ENCODE measurements at places on chromosomes 2 and 18.

- no peak for DNase-seq
Measured at GRCh38 chr18:48201337-48202005, 207.7 kb downstream of the ZBTB7C start.

DNA sequence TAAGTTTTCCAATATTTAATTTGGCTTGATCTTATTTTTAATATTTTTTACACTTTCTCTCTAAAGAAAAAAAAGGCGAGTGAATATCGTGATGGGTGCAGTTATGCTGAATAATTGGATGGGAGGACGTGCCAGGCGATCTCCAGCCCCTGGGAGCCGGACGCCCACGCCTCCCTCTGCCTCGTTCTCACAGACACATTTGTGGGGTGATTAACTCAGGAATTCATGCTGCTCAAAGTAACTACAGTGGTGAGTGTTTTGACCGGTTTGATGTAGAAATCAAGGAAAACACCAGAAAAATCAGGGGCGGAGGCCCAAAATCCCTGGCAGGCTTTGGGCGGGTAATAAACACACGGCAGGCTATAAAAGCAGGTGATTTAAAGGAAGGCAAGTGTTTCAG lies 736.8 kb upstream of the SALL3 start:
- DNase-seq: no peak

DNA sequence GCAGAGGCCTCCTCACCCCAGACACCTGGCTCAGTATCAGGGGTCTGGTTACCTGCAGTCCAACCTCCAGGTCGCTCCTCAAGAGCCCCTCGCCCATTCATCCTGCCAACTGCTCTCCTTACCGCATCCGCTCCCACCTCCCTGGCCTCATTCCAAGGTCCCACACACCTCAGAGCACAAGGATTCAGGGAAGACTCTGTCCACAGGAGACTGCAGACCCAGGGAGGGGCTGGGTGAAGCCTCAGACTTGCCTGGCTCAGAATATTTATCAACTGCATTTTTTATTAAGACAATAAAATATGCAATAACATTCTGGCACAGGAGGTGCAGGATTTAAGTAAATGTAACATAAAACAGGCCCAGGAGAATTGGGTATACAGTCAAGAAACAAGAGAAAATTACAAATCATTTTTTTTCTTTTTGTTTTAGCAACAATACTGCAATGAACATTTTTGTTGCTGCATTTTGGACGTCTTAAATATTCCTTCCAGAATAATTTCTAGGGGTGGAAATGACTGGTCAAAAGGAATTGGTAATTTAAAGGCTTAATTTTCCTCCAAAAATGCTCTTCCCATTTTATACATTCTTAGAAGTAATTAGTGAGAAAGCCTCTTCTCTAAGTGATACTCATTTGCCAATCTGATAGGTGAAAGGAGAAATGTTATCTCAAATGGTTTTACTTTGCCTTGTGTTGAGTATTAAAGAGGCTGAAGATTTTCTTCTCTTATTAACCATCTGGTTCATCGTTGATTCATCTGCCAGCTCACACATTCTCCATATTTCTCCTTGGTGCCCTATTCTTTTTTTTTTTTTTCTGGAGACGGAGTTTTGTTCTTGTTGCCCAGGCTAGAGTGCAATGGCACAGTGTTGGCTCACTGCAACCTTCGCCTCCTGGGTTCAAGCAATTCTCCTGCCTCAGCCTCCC lies 42.5 kb downstream of the TEX44 start:
- DNase-seq: no peak

DNA sequence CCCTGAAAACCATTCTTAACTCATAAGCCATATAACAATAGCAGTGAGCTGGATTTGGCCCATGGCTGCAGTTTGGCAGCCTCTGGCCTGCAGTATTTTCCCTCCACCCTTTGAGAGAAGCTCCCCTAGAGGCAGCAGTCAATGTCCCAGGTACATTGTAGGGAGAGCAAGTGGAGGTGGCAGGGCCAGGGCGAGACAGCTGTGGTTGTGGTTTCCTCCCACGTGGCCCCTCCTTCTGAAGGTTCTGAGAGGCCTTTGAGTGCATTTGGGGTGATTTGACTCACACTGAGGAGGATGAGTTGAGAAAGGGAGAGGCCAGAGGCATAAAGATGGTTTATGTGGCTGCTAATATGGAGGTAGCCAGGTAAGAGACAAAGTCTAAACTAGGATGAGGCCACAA lies 45.5 kb upstream of the LDAH start:
- DNase-seq: peak; percentile 57

GRCh38 chr2:110905217-110905616 lies 172.8 kb downstream of the ACOXL start:
- no peak for DNase-seq

DNA sequence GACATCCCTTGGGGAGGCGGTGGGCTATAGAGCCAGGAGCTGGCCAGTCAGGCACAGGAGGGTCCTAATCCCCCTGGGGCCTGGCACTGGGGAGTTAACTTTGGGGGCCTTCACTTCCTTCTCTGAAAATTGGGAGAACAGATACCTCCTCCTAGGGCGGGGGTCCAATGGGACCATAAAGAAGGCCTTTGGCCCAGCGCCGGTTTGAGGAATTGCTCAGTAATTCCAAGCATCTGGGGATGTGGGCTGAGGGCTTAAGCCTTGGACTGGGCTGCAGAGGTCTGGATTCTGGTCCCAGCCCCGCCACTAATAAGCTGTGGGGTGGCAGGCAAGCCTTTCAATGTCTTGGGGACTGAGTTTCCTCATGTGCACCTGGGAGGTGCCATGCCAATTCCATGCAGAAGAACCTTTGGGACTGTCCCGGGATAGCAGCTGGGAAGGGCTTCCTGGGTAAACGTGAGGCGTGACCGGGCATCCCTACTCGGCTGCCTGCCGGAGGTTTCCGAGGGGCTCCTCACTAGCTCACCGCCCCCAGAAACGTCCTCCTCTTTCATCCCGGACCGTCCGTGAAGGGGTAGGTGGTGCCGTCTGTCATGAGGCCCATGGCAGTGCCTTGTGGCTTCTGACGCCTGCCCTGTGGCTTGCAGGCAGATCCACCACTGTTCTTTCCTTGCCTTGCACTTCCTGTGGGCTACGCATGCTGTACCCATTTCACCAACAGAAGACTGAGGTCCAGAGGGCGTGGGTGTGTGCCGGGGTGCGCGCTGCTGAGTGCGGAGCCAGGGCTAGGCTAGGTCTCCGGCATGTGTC lies 67.4 kb upstream of the HPCAL1 start:
- DNase-seq: no peak

DNA sequence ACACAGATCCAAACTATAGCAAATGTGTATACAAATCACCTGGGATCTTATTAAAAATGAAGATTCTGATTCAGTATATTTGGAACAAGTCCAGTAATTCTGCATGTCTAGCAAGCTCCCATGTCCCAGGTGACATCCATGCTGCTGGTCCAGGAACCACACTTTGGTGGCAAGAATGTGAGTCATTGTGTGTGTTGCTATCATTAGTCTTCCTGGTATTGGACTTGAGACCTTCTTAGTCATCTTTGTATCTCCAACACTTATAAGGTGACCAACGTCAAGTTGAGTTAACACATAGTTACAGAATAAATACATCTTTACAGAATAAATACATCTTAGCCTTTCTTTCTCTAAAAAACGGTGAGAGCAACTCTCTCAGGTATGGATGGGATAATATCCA lies 107.9 kb upstream of the NDUFV2 start:
- no peak for DNase-seq

DNA sequence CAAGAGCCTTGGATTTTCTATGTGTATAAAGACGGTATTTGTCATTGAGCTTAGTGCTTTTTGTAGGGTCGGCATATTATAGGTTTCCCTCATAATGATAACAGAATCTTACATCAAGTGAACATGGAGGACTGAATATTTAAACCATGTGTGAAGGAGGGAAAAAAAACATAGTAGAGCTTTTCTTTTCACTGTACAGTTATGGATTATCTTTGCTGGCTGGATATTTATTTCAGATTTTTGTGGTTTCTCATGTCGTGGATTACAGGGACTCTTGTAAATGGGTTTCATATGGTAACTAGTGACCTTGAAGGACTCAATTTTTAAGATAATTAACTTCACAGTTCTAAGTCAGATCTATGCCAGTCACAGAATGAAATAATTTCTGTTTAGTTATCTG lies 330.2 kb upstream of the NRP2 start:
- no peak for DNase-seq

DNA sequence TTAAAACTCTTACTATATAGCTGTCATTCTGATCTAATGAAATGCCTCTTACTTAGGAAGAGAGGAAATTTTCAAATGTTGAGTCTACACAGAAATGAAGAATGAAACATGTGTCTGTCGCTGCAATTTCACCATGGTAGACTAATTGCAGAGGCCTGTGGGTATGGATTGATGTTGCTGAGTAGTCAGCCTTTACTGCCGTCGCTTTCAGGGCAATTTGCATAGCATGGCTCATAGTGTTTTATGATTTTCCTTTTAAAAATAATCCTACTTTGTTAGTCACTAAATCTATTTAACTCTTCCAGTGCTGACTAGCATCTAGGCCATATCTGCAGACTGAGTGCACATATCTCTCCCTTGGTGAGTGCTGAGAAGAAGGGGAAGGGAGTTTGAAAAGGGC lies 819.2 kb downstream of the SATB2 start:
- no peak for DNase-seq

DNA sequence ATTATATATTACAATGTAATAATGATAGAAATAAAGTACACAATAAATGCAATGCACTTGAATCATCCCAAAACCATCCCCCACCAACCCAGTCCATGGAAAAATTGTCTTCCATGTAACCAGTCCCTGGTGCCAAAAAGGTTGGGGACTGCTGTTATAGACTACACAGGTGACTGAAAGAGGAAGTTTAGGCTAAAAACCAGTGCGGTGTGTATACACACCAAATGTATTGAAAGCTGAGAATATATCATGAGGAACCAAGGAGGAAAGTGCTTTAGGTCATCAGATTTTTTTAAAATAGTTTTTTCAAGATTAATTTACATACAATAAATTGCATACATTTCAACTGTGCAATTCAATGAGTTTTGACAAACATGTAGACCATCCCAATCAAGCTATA lies 20.5 kb upstream of the C1D start:
- no peak for DNase-seq

- DNase-seq: no peak
Measured at GRCh38 chr2:26612522-26613240, 28.5 kb downstream of the CIB4 start.

DNA sequence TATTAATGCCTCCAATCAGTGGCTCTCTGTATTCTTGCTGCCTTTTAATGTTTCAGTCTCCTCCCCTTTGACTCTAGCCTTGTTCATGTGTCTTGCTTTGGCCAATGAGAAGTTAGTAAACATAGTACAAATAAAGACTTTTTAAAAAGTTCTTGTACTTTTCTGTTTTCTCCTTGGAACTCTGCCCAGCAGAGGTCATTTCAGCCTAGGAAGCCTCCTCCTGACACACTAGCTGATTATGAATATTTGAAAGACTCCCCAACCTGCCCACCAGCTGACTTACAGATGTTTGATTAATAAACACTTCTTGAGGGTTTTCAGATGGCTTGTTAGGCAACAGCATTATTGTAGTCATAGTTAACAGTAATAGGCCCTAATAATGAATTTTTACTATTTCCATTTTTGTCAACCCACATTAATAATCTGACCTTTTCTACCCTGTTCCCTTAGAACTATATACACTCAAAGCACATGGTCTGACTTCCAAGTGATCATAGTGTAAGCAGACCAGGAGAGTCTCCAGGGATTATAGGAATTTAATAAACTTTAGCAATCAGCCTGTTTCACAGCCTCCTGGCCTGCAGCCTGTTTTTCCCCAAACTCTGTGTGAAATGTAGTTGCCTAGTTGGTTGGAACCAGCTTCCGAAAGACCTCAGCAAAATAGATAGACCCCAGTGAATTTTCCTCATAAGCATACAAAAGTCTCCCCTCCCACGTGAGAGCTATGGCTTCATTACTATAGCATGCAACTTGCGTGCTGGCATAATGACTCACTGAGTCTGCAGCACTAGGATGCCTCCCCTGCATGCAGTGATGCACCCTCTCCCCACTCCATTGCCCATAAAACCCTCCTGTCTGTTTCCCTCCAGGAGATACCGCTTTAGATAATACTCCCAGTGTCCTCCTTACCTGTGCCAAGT lies 670.7 kb upstream of the ZNF804A start:
- DNase-seq: no peak

GRCh38 chr18:38688416-38688815 lies 1122.8 kb upstream of the CELF4 start:
- no peak for DNase-seq

- DNase-seq: no peak
Measured at GRCh38 chr2:180609626-180610340, 370.6 kb upstream of the UBE2E3 start.

GRCh38 chr2:172931918-172932520 lies 143.6 kb upstream of the MAP3K20 start:
- peak; percentile 54 for DNase-seq

GRCh38 chr2:48717846-48718245 lies 37.7 kb downstream of the LHCGR start:
- DNase-seq: no peak

DNA sequence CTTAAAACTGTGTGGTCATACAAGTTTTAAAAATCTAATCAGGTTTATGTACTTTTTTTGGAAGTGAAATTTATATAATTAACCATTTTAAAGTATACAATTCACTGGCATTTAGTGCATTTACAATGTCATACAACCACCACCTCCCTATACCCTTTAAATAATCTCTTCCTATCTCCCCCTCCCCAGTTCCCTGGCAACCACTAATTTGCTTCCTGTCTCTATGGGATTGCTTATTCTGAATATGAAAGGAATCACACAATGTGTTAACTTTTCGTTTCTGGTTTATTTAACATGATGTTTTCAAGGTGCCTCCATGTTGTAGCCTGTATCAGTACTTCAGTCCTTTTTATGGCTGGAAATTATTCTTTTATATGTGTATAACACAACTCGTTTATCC lies 19.4 kb downstream of the CHMP3 start:
- no peak for DNase-seq

DNA sequence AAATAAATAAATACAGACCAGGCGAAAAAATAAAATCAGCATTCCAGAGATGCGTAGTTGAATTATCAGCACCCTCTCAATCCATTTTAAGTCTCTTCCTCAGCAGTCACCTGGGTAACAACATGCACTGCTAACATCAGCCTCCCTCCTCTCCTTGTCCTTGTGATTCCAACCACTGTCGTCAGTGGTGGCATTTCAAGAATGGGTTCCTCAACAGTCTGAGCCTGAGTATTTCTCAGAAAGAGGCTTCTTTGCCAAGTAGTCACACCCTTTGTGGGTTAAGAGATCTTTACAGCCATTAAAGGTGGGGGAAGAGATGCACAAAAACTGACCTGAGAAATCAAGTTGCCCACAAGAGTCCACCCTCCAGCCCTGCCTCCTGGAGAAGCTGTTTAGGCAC lies 39.0 kb downstream of the NOL10 start:
- DNase-seq: no peak

- DNase-seq: peak; percentile 5
Measured at GRCh38 chr2:239834143-239834542, 191.0 kb downstream of the NDUFA10 start.

All from activated CD4-positive, CD25-positive, alpha-beta regulatory T cell treated with anti-CD3 and anti-CD28 coated beads, Interleukin-2, amount 50 U/mL, for 72 hours (primary cell).